GM10248 (cell line): ENCODE measurements at places on chromosomes 13 and 19.
A peak's percentile ranks its signal among the peaks of the same experiment; 100 is the strongest.

DNA sequence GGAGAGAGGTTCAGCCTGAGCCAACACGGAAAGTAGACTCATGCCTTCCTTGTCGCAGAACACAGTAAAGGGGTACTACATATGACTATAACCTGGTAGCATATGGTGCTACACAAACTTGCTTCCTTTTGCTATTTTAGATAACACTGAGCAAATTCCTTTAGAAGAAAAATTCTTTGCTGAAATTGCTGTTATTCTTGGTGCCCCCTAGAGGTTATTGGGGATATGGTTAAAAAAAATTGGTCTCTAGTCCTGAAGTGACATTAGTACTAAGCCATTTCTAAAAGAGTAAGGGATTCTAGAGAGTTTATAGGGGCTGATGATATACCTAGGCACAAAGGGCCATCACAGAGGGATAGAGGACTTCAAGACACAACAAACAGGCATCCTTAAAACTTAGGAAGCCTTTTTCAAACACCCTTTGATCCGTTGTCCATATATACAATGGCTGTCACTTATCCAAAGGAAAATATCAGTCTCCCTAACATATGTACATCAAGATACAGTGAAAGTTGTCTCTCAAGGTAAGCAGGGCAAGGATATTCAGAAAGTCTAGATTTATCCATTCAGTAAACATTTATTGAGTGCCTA lies 13.9 kb upstream of the HS6ST3 start:
- peak; percentile 31 for DNase-seq

DNA sequence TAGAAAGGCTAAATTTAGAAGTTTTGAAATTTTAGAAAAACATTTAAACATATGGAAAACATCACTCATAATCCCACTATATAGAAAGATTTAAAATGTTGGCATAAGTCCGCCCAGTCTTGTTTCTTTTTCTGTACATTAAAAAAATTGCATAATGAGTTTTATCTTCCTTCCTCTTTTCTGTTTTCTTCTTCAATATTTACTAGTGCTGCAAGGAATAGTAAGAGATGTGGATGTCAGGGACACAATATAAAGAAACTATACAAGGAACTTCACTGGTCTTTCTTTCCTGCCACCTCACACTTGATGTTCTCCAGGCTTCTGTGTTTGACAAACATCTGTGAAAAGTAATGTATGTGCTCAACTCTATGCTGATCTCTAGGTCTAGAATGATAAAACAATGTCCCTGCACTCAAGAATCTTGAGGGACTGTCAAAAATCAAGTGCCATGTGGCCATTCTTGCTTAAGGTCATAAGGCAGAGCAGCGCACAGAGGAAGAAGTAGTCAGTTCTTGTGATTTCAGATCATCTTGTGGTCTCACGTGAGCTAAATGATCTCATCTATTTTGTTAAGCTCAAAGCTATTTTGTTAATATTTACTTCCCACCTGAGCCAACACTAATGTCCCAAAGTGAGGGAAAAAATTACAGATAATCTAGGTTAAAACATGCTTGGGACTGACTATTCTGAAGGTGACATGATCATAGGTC lies 186.9 kb upstream of the OBI1 start:
- DNase-seq = no peak

GRCh38 chr19:543910-544608 lies at the start of gene GZMM:
TSS of gene GZMM (plus strand) at chr19:544053. CDS start at chr19:544072, 19 bp downstream.
- no peak for DNase-seq

DNA sequence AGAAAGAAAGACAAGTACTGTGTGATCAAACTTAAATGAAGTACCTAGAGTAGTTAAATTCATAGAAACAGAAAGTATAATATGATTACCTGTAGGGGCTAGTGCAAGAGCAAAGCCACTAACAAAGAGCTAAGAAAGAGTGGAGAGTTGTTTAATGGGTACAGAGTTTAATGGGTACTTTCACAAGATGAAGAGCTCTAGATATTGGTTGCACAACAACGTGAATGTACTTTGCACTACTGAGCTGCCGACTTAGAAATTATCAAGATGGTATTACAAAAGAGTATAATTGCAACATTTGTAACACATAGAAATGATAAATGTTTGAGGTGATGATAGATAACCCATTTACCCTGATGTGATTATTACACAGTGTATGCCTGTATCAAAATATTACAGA lies 140.3 kb upstream of the GPC6 start:
- no peak for DNase-seq

DNA sequence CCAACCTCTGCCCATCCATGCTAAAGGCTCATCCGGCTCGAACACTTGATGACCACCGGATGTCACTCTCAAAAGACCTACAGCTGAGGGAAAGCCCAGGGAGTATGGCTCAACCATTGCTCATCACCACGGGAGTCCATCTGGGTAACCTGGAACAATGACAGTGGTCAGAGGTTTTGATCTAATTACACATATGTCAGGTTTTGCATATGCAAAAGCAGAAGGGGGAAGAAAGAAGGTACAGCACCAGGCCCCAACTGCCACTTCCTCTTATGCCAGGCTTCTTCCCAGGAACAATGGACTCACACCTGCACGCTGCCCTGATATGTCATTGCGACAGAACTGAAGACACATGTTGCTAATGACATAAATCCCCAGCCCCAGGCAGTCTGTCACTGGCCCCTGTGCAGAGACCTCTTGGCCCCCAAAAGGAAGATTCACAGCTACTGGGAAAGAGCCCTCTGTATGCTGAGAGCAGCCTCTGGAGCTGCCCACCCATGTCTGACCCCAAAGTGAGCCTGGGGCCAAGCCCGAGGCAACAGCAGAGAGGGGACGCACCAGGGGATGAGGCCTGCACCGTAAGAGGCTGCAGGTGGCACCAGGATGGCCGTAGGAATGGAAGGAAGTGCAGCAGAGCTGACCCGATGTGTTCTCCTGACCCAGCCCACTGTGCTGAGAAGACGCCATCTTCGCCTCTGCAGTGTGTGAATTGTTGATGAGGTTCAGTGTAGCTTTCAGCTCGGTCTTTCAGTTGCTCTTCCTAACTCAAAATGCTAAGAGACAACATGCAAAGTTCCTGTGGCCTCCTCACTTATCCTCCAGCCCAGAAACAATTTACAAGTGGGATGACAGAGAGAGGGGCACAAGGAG lies 26.3 kb downstream of the EPS15L1 start:
- peak; percentile 69 for DNase-seq

DNA sequence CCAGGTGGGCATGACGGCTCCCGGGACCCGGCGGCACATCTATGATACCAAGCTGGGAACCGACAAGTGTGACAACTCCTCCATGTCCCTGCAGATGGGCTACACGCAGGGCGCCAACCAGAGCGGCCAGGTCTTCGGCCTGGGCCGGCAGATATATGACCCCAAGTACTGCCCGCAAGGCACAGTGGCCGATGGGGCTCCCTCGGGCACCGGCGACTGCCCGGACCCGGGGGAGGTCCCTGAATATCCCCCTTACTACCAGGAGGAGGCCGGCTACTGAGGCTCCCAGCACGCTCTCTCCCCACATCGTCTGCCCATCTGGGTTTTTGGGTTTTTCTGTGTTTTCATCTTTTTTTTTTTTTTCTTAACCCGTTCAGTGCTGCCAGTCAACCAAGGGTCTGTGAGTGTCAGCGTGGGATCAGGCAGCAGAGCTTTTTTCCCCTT lies 2.3 kb upstream of the ABCA7 start:
- no peak for DNase-seq

DNA sequence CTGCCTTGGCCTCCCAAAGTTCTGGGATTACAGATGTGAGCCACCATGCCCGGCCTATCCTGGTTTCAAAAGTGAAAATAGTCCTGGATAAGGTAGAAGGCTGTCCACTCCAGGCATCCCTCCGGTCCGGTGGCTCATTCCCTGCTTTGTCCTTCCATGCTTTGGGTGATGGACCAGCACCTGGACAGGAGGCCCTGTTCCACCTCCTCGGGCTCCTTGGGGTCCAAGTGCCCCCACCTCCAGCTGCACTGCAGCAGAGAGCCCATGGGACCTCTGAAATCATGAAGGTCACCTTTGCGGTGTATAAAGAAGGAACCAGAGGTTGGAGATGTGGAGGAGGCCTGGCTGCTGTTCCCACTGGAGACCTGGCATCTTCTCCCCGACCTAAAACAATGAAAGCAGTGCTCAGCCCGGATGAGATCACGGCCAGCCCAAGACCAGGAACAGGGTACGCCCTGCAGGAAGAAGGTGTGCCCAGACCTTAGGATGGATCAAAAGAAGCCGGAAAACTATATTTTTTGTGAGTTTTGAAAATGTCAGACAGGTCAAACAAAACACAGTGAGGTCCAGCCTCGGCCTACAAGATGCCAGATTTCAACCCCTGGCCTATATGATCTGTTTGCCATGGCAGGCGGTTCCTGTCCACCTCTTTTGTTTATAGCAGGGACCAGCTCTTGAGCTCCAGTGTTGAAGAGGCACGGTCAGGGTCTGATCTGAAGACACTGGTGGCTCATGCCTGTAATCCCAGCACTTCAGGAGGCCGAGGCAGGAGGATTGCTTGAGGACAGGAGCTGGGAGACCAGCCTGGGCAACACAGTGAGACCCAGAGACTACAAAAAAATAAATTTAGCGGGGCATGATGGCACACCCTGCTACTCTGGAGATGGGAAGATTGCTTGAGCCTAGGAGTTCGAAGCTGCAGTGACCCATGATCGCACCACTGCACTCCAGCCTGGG lies 5.8 kb downstream of the LSR start:
- no peak for DNase-seq
